CD4-positive, alpha-beta memory T cell (primary cell): ENCODE measurements at places on chromosomes 13 and 19.

DNA sequence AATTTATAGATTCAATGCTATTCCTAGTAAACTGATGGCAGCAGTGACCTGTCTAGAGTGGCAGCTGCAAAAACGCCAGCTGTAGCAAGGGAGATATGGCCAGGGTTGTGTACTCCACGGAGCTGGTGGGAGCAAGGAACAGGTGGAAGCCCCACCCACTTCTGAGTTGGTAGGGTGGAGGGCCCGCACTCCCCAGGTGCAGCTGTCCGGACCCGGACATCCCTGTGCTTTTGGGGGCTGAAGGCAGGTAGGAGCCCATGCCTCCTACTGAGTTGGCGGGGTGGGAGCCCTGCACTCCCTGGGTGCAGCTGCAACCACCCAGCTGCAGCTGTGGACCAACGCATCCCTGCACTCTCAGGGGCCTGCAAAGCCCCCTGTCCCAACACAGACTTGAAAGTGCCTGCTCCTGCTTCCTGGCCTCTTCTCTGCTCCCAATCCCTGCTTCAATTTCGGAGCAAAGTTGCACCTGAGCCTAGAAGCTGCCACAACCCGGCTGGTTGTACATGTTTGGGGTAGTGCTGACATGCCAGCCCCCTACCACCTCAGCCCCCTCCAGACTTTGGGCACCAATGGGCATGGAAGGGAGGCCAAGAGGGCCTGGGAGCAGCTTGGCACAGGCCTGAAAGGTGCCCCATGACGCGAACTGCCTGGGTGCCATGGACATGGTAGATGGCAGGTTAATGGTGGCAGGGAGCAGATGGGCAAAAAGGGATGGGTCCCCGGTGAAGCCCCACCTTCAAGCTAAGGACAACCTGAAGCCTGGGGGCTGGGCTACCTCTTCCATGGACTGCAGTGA is 19.8 kb downstream of the UGGT2 start:
- H3K27me3 ChIP-seq = no peaks in the 10 kb centered on the region
- H3K4me3 ChIP-seq = no peak overlapping the region
- no peaks in the 10 kb centered on the region for H3K4me1 ChIP-seq
- H3K36me3 ChIP-seq = no peaks in the 10 kb centered on the region
- no peak overlapping the region for H3K27ac ChIP-seq

DNA sequence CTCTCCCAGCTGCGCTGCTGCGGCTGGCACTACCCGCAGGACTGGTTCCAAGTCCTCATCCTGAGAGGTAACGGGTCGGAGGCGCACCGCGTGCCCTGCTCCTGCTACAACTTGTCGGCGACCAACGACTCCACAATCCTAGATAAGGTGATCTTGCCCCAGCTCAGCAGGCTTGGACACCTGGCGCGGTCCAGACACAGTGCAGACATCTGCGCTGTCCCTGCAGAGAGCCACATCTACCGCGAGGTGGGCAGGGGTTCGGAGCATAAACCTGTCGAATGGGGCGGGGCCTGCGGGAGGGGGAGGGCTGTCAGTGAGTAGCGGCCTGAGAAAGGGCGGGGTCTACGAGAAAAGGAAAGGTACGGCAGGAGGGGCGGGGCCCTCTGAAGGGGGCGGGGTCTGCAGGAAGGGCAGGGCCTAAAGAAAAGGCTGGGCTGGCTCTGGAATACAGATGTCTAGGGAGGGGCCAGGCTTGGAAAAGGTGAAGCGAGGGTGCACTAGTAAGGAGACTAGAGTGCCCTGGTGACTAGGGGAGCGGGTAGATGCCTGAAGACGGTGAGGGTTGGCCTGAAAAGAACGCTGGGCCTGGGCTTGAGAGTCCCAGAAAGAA is 3.6 kb downstream of the CD37 start:
- no peak overlapping the region for H3K27ac ChIP-seq
- H3K36me3 ChIP-seq = peaks cover 7% of the 10 kb centered on the region
- no peak overlapping the region for H3K4me3 ChIP-seq
- no peaks in the 10 kb centered on the region for H3K27me3 ChIP-seq
- no peak for DNase-seq

DNA sequence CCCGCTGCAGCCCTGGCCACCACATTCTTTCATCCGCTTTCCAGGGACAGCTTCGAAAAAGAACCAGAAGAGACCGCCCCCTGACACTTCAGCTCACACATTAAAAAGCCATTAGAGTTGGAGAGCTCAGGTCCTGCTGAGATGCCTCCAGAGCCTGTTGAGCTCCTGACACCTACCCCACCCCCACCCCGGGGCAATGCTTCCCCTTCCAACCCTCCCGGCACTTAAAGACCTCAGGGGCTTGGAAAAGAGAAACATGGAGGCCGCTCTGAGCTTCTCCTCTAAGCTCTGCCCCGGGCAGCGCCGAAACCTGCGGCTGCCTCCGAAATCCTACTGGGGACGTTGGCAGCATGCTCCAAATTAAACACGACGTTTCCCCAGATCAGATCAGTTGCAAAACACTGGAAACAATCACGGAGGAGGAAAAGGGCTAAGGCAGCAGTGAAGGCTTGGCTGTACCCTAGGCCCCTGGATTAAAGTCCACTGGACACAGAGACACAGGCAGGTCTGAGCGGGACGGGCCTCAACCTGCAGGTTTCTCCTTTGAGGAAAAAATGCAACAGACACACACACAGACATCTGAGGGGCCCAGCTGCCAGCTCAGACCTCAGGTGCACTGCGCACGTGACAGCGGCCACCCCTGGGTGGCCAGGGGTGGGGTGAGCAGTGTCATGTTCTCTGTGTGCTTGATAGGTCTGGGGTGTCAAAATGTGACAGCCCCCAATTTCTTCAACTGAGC is 9.6 kb downstream of the SH3GL1 start:
- no peak for DNase-seq
- H3K27me3 ChIP-seq = no peaks in the 10 kb centered on the region
- peaks cover 5% of the 10 kb centered on the region for H3K36me3 ChIP-seq
- H3K4me3 ChIP-seq = no peak overlapping the region

- DNase-seq = no peak
- no peaks in the 10 kb centered on the region for H3K27me3 ChIP-seq
- no peak overlapping the region for H3K4me3 ChIP-seq
- H3K36me3 ChIP-seq = no peaks in the 10 kb centered on the region
- no peak overlapping the region for H3K27ac ChIP-seq
These were observed 5.8 kb downstream of the URI1 start for GRCh38 chr19:29947871-29948270.

GRCh38 chr19:11541238-11541637 is 2.6 kb downstream of the CNN1 start:
- H3K27me3 ChIP-seq = peaks cover 7% of the 10 kb centered on the region
- no peak overlapping the region for H3K27ac ChIP-seq
- peaks cover 5% of the 10 kb centered on the region for H3K4me1 ChIP-seq
- H3K4me3 ChIP-seq = no peak overlapping the region
- no peak for DNase-seq

DNA sequence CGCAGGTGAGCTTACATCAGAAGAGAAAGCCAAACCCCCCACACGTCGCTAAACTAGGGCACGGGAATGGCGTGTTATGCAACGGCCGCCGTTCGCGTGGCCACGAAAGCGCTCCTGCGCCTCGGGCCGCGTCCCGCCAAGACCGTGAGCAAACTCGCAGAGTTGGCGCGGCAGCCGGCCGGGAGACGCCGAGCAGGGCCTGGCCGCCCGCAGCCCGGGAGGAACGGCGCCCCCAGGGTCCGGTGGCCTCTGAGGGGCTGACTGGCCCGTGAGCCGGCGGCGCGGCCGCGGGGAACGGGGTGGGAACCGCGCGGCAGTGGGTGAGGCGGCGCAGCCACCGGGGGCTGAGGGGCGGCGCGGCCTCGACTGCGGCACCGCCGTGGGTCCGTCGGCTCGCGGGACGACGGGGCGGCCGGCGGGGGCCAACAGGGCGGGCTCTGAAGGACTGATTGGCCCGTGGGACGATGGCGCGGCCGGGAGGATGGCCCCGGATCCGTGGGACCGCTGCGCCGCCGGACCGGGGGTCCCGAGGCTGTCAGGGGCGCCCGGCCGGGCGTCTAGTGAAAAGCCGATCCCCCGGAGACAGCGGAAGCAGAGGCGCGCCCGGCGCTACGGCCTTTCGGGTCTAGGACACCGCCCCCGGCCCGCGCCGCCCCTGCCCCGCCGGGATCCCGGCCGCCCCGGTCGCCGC is 903 bp downstream of the LATS2 start:
- no peak overlapping the region for H3K4me3 ChIP-seq
- H3K4me1 ChIP-seq = no peaks in the 10 kb centered on the region
- H3K27me3 ChIP-seq = no peaks in the 10 kb centered on the region

GRCh38 chr13:39684531-39685137 is 29.2 kb downstream of the COG6 start:
- H3K4me3 ChIP-seq = no peak overlapping the region
- peak; percentile 29 for DNase-seq
- no peaks in the 10 kb centered on the region for H3K27me3 ChIP-seq
- H3K4me1 ChIP-seq = no peaks in the 10 kb centered on the region

DNA sequence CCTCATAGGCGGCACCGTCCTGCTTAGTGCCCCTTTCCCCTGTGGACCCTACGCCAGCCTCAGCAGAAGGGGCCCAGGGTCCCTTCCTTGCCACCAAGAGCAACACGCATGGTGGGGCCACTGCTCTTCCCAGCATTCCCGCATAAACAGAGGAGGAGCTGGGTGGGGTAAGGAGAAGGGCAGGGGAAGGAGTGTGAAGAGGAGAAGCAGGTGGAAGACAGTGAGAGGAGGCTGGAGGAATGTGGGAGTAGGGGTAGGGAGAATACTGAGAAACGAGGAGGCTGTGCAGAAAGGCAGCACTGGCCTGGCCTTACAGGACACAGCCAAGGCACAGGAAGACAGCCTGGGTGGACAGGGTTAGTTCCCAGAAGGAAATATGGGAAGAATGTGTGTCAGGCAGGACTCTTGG is 43.9 kb downstream of the ZNF331 start:
- H3K27ac ChIP-seq = no peak overlapping the region
- H3K4me3 ChIP-seq = no peak overlapping the region
- no peaks in the 10 kb centered on the region for H3K4me1 ChIP-seq

GRCh38 chr13:105266615-105267014 is 1268.8 kb downstream of the EFNB2 start:
- no peaks in the 10 kb centered on the region for H3K36me3 ChIP-seq
- no peaks in the 10 kb centered on the region for H3K4me1 ChIP-seq
- H3K27ac ChIP-seq = no peak overlapping the region
- H3K4me3 ChIP-seq = no peak overlapping the region
- H3K27me3 ChIP-seq = no peaks in the 10 kb centered on the region
- no peak for DNase-seq

- H3K4me1 ChIP-seq = no peaks in the 10 kb centered on the region
- no peak overlapping the region for H3K4me3 ChIP-seq
- no peak for DNase-seq
- no peaks in the 10 kb centered on the region for H3K27me3 ChIP-seq
- H3K36me3 ChIP-seq = no peaks in the 10 kb centered on the region
- H3K27ac ChIP-seq = no peak overlapping the region
These were observed 18.0 kb upstream of the RFXAP start for GRCh38 chr13:36801035-36801434.

DNA sequence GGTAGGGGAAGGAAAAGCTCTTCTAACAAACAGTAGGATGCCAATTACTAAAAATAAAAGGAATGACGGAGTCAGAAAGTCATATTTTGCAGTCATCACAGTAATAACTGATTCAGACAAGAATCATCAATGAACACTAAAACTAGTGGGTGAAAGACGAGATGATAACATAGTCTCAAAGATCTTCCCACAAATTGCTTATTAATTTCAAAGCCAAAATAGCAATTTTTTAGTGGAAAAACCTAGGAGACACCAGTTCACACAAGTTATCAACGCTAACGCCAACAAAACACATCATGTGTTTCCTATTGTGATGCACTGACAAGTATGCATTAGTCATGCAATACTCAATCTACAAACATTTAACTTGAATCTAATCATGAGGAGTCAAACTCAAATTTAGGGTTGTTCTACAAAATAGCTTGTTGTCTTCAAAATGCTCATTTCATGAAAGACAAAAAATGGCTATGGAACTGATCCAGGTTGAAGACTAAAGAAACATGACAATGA is 18.6 kb downstream of the ZNF233 start:
- no peak overlapping the region for H3K4me3 ChIP-seq
- H3K4me1 ChIP-seq = no peaks in the 10 kb centered on the region
- no peak overlapping the region for H3K27ac ChIP-seq
- no peak for DNase-seq
- no peaks in the 10 kb centered on the region for H3K36me3 ChIP-seq

DNA sequence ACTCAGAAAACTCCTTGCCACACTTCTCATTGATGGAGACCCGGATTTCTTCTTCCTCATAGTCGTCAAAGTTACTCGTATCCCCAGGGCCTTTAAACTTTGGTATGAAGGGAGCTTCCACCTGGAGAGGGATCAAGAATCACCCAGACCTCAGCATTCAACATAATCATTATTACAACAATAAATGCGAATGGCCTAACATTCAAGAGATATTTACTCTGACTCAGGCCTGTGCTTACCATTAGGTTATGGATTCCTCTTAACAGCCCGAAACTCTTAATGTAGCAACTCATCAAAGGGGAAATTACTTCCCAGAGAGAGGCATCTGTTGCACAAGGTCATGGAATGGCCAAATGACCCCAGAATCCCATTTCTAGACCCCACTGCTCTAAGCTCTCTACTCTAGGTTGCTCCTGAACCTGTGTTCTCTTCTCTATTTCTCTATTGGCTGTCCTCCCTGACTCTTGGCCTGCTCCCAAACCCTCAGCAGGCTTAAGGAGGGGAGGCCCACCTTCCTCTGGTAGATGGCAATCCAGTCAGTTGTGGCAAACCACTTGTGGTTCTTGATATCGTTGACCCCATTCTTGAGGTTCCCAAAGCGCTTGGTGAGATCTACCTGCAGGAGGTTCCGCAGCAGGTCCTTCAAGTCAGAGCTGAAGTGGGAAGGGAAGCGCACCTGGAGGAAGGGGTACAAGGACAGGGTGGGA is 2.7 kb upstream of the SAMD1 start:
- no peak for DNase-seq
- no peak overlapping the region for H3K4me3 ChIP-seq
- H3K27me3 ChIP-seq = no peaks in the 10 kb centered on the region
- peaks cover 12% of the 10 kb centered on the region for H3K36me3 ChIP-seq
- no peak overlapping the region for H3K27ac ChIP-seq
- H3K4me1 ChIP-seq = peaks cover 14% of the 10 kb centered on the region

DNA sequence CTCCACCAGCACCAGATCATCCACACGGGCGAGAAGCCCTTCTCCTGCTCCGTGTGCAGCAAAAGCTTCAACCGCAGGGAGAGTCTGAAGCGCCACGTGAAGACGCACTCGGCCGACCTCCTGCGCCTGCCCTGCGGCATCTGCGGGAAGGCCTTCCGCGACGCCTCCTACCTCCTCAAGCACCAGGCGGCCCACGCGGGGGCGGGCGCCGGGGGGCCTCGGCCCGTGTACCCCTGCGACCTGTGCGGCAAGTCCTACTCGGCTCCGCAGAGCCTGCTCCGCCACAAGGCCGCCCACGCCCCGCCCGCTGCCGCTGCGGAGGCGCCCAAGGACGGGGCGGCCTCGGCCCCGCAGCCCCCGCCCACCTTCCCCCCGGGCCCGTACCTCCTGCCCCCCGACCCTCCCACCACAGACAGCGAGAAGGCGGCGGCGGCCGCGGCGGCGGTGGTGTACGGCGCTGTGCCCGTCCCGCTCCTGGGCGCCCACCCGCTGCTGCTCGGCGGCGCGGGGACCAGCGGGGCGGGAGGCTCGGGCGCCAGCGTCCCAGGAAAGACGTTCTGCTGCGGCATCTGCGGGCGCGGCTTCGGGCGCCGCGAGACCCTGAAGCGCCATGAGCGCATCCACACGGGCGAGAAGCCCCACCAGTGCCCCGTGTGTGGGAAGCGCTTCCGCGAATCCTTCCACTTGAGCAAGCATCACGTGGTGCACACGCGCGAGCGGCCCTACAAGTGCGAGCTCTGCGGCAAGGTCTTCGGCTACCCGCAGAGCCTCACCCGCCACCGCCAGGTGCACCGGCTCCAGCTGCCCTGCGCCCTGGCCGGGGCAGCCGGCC is 9.4 kb downstream of the ZNF784 start:
- no peak overlapping the region for H3K4me3 ChIP-seq
- no peaks in the 10 kb centered on the region for H3K27me3 ChIP-seq
- H3K4me1 ChIP-seq = no peaks in the 10 kb centered on the region
- peaks cover 11% of the 10 kb centered on the region for H3K36me3 ChIP-seq
- DNase-seq = no peak
